ENCODE measurements at places on chromosomes 5 and 9.

DNA sequence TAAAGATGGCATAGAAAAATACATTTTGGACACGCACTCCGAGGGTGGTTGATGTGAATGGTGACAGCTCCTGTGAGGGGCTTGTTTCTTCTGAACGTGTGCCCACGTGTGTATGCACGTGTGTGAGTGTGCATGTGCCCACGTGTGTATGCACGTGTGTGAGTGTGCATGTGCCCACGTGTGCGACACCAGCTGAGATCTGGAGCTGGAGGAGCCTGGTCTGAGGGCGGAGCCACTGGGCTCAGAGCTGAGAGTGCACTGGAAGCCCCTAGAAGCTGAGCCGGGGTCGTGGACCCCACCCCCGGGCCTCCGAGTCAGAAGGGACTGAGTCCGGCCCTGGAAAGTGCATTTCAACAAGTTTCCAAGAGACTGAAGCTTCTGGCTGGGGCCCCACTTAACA is 282.5 kb upstream of the IRX4 start:
- no peak for DNase-seq

GRCh38 chr5:149895416-149896345 is 48.9 kb downstream of the PDE6A start:
- DNase-seq: no peak

GRCh38 chr9:132411091-132411508 is 1.1 kb downstream of the CFAP77 start:
- DNase-seq: peak; percentile 51

- peak; percentile 12 for DNase-seq
These were observed 40.3 kb upstream of the TNFAIP8 start for GRCh38 chr5:119315516-119315949.

DNA sequence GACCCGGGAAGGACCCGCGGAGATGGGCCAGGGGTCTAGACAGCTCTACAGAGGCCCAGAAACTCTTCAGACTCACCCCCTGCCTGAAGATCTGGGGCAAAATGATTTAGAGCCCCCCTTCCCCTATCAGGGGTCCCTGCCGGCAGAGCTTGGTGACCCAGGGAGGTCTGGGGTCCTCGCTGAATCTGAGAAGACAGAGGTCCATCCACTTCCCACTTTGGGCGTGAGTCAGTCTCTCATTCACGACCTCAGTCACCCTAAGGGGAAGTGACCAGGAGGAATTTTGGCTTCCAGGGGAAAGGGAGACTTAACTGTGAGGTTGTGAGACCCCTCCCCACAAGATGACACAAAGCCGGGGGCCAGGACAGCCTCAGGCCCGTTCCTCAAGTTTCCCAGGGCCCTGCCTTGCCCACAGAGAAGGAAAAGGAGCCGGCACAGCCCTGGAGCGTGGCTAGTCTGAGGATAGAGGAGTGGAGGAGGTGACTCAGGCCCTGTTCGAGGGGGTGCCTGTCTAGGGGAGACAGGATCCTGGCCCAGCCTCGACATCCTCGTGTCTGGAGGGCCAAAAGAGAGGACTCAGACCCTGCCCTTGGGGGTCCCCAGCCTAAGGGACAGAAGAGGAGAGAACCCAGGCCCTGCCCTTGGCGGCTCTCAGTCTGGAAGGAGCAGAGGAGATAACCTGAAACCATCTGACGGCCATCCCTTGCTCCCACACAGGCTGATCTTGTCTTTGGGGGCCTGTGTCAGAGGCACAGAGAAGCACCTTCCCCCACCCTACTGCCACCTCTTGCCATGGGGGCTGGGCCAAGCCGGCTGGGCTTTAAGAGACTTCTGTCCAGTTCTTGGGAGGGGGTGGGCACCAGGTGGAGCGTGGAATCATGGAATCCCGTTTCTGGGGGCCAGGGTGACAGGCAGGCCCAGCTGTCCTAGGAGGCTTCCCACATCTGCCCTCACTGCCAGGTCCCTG is 889 bp downstream of the PDLIM4 start:
- DNase-seq: no peak

GRCh38 chr5:112684737-112685136 is 52.9 kb upstream of the APC start:
- no peak for DNase-seq

- DNase-seq: no peak
These were observed 55.9 kb downstream of the RASGEF1C start for GRCh38 chr5:180153099-180153498.

DNA sequence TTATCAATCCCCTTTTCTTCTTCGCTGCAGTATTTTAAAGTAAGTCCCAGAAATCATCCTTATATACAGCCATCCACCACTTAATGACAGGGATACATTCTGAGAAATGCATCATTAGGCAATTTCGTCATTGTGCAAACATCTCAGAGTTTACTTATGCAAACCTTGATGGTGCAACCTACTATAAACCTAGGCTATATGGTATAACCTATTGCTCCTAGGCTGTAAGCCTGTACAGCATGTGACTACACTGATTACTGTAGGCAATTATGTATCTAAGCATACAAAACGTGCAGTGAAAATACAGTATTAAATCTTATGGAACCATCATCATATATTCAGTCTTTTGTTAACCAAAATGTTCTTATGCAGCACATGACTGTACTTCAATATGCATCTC is 36.8 kb downstream of the SAXO1 start:
- DNase-seq: no peak

GRCh38 chr5:35408146-35408545 is 177.9 kb upstream of the PRLR start:
- DNase-seq: no peak

DNA sequence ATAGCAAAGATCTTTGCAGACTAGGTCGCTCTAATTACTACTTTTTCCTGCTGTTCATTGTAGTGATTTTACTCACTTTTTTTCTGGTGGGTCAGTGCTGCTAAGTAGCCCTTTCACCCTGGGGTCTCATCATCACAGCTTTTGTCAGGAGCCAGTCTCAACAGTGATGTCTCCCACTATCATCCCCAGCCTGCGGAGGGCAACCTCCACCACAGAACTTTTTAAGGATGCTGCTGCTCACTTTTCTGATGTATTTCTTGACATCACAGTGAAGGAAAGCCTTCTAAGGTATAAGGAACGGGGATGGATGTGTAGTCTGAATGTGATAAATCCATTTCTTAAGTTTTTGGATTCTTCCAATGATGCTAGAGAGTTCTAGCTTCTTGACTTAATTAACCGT is 242.5 kb upstream of the RIOK2 start:
- no peak for DNase-seq

DNA sequence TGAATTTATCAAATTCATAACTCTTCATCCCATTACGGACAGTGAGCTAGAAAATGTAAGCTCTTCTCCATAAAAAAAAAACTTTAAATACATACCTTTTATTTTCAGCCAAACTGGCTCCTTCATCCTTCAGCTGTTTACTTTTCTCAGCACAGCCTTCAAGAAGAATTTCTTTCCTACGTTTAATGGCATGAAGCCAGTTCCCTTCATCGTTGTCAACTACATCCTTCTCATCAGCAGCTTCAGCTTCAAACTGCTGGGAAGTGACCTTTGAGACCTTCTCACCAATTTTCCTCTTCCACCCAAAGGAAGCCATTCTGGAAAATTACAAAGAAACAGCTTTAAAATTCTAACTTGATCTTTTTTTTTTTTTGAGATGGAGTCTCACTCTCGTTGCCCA is 9.1 kb downstream of the TTC33 start:
- no peak for DNase-seq

DNA sequence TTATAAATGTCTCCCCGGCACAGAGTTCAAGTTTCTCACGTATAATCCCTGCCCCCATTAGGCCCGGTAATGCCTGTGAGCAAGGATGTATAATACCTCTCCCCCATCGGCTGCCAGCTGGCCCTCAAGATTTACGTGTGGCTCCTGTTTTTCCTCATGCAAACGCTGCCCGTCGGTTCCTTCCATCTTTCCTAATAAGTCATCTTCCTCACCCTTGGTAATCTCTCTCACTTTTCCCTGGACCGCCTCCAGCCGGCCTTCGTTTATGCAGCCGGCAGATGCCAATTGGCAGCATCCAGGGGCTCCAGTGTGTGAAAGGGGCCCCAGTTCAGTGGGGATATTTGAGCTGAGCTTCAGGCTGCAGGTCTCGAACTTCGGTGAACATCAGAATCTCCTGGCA is 86.5 kb upstream of the NEURL1B start:
- DNase-seq: no peak

GRCh38 chr5:13957032-13957645 is 12.7 kb upstream of the DNAH5 start:
- DNase-seq: no peak

DNA sequence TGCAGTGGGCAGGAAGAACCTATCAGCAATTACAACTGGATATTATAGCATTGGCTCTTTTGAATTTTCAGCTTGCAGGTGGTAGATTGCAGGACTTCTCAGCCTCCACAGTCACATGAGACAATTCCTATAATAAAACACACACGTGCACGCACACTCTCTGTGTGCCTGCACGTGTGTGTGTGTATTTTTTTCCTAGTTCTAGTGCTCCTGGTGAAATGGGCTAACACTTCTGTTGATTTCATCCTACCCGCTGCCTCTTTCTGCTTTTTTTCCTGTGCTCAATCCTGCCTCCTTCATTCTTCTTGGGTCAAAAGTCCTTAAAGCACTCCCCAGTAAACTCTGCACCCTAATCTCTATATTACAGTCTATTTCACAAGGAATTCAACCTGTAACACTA is 320.1 kb downstream of the OSTF1 start:
- DNase-seq: no peak

GRCh38 chr9:83267741-83268140 is 204.8 kb upstream of the RASEF start:
- no peak for DNase-seq

DNA sequence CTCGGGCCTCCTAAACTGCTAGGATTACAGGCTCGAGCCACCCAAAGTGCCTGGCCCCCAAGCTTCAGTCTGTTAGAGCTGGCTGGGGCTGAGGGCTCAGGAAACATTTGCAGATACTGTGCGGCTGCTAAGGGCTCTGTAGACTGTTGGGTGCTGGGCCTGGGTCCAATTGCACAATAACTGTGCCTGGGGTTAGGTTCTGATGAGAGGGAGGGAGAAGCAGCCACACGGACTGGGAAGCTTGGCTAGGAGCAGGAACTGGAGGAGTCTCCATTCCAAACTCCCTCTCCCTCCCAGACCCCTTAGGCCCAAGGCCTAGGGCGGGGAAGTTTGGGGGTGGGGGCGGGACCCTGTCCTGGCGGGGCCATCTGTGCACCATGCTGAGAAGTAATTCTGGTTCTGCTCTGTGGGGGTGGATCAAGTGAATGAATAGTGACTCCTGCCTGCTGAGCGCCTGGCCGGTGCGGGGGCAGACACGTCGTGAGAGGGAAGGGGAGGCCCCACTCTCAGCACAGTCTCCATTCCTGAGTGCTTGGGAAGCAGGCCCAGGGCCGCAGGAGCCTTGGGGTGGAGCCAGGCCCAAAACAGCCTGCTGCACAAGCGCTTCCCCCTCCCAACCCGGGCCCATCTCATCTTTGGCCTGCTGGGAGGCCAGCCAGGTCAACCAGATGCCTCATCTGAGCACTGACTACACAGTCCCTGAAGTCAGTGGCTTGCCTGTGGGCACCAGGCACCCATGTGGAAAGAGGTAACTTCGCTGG is 1.5 kb downstream of the ASS1 start:
- no peak for DNase-seq

- no peak for DNase-seq
These were observed 330.7 kb downstream of the LRRC70 start for GRCh38 chr5:62909326-62909725.

DNA sequence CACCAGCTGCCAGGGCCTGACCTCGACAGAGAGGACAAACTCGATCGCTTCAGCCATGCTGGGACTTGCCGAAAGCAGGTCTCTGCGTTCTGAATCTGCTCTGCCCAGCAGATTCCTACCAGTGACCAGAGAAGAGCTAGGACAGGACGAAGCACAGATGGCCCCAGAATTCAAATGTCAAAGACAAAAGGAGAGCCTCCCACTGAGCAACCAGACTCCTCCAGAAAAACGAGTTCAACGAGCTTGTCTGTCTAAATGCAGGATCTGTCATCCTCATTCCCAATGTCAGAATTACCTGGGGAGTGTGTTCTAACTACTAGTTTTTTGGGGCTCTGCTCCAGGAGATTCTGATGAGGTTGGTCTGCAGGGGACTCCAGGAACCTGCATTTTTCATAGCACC is 13.4 kb downstream of the AK8 start:
- no peak for DNase-seq

- no peak for DNase-seq
These were observed 60.6 kb downstream of the AUH start for GRCh38 chr9:91301161-91301560.

DNA sequence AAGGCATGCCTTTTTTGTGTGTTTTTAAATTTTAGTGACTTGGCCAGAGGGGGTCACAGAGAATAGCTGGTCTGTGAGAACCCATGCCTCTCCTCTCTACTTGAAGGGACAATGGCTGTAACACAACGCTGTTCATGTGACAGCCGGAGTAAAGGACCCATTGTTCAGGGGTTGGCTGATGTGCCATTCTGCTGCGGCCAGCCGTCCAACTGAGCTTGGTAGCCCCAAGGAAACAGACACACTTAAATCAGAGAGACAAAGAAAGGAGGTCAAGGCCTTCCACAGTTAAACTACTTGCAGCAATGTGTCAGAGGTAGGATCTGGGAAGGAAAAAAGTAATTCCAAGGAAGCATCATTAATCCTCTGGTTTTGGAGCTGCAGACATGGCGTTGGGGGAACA is 8.1 kb downstream of the MEGF10 start:
- DNase-seq: no peak

DNA sequence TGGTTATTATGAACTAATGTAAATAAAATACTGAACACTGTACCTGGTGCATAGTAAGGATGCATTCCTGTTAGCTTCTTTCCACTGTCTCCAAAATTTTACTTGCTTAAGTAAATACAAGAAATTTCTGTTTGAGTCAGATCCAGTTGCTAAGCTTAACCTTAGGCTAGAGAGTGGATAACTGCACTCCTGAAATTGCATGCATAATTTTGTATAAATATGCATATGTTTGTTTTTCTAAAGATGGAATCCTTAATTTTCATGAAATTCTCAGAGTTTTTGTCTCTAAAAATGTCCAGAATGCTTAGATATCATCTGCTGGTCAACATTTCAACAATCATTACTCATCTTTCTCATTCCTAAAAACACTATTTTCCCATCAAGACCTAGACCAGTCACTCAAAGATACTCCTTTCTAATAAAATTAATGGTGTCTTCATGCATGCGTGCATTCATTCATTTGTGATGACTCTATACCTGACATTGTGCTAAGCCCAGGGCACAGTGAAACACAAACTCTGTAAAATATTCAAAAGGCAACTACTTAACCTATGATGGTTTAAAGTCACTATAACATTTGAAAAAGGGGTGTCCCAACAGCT is 284.8 kb downstream of the SEC61B start:
- no peak for DNase-seq

GRCh38 chr9:109870365-109870764 is 90.4 kb downstream of the PALM2AKAP2 start:
- DNase-seq: no peak
